ENCODE measurements at places on chromosomes 6 and 20. TPM values are rescaled to one million over a fixed set of nuclear protein-coding genes. Genes with fewer than 3 reads are reported as not detected.

DNA sequence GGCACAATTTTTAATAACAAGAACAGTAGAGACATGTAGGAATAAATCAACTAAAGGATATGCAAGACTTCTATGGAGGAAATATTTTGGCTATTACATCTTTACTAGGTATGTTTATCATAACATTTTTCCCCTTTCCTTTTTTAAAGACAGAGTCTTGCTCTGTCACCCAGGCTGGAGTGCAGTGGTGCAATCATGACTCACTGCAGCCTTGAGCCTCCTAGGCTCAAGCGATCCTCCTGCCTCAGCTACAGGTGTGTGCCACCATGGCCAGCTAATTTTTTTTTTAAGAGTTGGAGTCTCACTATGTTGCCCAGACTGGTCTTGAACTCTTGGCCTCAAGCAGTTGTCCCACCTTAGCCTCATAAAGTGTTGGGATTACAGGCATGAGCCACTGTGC lies 37.0 kb downstream of the AKAP7 start:
- DNase-seq: no peak

GRCh38 chr20:23234311-23235078 lies 116.1 kb upstream of the NXT1 start:
- DNase-seq: no peak

GRCh38 chr6:11788043-11788442 lies 9.4 kb upstream of the ADTRP start:
- no peak for DNase-seq

DNA sequence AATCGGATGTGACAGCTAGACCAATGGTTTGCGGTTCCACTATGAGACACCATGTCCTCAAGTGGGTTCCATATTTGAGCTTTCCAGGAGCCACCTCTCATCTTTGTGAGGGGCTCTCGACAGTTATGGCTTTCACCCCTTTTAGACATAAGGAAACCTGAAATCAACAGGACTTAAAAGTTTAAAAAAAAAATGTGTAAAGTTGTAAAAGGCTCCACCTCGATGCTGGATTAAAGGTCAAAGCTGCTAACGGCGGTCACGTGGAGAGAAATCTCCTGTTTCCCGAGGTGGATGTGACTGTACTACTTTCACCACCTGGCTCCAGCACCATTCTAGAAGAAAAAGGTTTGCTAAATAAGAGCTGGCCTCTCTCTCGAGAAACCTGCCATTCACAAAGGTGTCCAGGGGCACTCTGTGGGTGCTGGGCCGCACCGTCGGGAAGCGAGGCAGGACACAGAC lies 542 bp downstream of the ATP5F1E start:
- DNase-seq: no peak

GRCh38 chr20:34083137-34083536 lies 28.9 kb downstream of the EIF2S2 start:
- peak; percentile 61 for DNase-seq

- no peak for DNase-seq
Observed at GRCh38 chr6:169583886-169584541, 117.8 kb downstream of the WDR27 start.

DNA sequence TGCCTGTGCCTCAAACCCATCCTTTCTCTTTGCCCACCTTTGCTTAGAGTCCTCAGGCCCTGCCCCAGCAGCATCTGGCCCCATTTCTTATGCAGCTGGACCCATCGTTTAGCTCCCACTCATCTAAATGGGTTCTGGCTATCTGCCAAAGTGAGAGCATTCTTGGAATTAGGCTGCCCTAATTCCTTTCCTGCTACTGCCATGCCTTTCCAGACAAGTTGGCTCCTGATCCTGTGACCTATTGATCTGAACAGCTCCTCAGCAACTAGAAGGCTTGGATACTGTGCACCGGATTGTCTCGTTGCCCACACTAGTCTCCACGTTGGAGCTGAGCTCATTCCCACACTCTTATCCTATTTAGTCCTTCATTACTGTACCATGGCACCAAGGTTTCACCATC lies 22.9 kb downstream of the DZANK1 start:
- DNase-seq: no peak

- no peak for DNase-seq
Observed at GRCh38 chr6:36914227-36914794, 28.6 kb downstream of the C6orf89 start.

- DNase-seq: no peak
Observed at GRCh38 chr20:58584051-58584824, 66.8 kb upstream of the STX16 start.

DNA sequence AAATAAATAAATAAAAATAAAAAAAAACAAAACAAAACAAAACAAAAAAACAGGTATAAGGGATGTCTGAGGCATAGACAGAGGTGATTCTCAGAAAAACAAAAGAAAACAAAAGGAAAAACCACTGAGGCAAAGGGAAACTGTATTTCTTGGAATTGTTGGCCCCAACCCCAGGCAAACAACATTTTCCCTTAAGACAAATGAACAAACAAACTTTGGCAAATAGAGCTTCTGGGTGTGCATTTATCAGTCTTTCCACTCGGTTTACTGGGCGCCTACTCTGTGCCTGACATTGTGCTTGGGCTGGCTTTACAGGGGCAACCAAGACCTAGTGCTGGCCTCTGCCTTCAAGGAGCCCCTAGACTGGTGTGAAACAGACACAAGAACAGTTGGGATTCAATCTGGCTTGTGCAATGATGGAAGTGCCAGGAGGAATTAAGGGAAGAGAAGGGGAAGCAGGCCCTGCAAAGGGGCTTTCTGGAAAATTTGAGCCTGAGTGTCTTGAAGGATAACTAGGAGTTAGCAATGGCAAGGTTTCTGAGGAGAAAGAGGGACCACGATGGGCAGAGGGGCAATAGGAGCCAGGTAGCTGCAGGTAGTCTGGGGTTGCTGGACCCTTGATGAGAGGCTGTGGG lies 33.8 kb upstream of the IER3 start:
- no peak for DNase-seq

DNA sequence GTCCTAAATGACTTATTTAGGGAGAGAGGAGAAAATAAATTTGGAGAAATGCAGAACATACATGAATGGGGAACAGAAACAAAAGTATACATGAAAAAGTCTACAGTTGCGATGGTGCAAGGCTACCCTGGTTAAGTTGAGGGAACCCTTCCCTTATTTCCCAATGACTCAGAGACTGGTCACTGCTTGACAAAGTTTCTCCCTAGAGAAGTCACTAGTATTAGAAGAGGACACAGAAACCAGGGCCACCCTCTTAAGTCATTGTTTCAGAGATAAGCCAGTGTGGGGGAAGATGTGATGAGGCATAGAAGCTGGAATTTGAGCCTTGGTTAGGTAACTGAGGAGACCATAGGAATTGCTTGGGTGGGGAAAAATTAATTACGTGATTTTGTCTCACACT lies 24.4 kb upstream of the EDN1 start:
- no peak for DNase-seq

GRCh38 chr6:2940010-2940850 lies 31.1 kb downstream of the SERPINB6 start:
- DNase-seq: no peak

DNA sequence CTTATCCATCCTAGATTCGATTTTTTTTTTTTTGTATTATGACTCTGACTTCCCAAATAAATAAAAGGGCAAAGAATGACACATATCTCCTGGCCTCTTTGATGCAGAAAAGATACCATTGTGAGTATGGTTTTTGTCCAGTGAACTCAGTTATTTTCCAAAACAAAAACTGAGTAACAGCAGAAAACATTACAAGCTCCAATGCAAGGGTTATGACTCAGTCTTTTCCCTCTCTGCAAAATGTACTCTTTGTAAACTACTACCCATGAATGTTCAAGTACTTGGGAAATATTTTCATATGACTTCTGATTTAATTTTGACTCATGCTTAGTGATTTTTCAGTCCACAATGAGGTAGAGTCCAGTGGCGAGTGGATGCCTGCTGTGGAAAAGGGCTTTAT lies 355.3 kb downstream of the RNF144B start:
- DNase-seq: no peak

- DNase-seq: no peak
Observed at GRCh38 chr20:10077081-10077471, 42.3 kb downstream of the ANKEF1 start.

- DNase-seq: no peak
Observed at GRCh38 chr6:90938122-90938521, 351.2 kb upstream of the MAP3K7 start.

- no peak for DNase-seq
Observed at GRCh38 chr6:79570129-79571029, 33.1 kb upstream of the LCA5 start.

- DNase-seq: no peak
Observed at GRCh38 chr6:153215242-153215641, 84.2 kb upstream of the RGS17 start.

DNA sequence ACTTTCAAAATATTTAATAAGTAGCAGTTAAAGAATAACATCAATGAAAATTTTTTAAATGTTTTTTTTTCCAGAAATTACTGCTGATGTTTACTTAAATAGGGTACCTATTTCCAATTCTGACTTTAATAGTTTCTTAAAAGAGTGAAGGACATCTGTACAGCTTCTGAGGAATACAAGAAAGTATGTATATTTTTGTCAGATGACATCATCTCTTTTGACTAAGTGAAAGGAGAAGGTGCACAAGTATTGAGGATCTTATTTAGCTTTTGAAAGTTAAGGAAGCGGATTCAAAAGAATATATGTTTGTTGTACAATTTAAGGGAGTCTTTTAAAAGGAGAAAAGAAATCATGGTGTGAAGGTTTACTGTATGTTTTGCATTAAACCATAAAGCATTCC lies 90.0 kb upstream of the SLC35B3 start:
- DNase-seq: no peak

GRCh38 chr6:163232015-163232523 lies 182.4 kb upstream of the QKI start:
- no peak for DNase-seq

- no peak for DNase-seq
Observed at GRCh38 chr6:85458782-85459181, 8.9 kb downstream of the NT5E start.

- DNase-seq: no peak
Observed at GRCh38 chr20:36856691-36857635, 19.0 kb upstream of the TLDC2 start.

DNA sequence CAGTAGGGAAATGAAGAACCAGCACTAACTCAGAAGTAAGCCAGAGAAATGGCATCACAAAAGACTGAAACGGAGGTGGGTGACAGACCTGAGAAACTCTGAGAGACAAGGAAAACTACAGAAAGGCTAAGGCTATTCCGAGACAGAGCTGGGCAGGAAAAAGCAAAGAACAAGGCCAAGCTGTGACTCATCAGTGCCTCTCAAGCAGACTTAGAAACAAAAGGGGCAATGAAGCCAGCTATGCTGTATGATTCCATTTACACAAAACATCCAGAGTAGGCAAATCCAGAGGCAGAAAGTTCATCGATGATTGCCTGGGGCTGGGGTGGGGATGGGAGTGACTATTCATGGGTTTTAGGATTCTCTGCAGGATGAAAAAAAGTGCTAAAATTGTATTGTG lies 50.0 kb downstream of the SLC23A2 start:
- DNase-seq: no peak

GRCh38 chr20:25345721-25346120 lies 44.9 kb downstream of the ABHD12 start:
- DNase-seq: no peak

- no peak for DNase-seq
Observed at GRCh38 chr6:105628156-105628860, 225.4 kb upstream of the PREP start.

DNA sequence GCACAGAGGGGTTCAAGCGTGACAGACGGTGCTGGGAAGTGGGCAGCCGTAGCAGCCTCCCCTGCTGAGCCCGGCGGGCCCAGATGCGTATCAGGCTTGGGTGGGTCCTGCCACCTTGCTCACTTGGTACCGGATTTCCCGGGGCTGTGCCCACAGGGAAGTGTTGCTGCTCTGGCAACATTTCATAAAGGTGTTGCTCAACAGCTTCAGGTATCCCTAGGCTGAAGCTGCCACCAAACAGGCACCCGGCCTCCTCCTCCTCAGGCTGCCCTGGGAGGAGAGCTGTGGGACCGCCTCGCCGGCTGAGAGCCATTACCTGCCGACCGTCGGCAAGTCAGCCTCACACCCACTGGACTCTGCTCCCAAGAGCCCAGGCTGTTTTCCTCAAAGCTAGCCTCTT lies 11.5 kb downstream of the PSMG4 start:
- DNase-seq: no peak

DNA sequence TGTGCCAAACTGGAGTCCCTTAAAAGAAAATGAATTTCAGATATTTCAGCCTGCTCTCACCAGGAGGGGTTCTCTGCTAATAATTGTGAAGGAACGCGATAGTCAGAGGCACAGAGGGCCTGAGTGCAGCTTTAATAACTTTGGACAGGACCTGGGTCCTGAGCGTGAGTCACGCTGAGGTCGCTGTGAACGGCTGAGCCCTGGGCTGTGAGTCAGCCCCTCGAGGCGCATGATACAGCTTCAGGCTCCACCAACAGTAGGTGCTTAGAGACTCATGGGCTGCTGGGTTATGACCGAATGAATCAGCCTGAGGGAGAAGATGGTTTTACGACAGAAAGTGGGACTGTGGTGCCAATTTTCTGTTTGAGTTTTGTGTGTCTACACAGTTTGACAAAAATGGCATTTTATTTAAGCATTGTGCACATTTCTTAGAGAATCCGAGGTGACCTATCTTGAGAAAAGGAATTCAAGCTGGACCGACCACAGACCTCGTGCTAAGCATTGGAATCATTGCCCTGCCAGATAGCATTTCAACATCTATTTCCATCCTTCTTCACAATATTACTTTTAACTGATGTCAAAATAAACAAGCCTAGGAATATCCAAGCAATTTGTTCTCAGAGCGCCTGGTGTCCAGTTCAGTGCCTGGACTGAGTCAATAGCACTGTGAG lies 183.0 kb downstream of the THBS2 start:
- DNase-seq: peak; percentile 97

DNA sequence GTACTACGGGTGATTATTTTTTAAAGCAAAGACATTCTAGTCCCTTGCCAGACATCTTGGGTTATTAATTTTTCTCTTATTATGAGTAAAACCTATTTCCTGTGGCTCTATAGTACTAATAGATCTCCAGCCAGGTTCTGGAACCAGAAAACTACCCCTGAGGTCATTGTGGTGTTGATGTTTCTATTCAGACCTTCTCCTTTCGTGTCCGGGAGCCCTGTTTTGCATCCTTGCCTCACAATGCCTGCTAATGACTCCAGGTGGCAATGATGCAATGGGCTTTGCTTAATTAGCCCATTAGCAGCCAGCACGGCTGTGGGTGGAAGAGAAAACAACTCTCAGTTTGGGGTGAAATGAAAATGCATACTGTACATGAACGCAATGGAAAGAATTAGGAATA lies 62.9 kb upstream of the ARG1 start:
- no peak for DNase-seq

- DNase-seq: no peak
Observed at GRCh38 chr20:22711971-22712755, 127.8 kb upstream of the FOXA2 start.

Gene PGC
- not detected for polyA plus RNA-seq

Gene LST1
- not detected for polyA plus RNA-seq

Gene RIMS1
- polyA plus RNA-seq: 0.91 TPM

Gene TUBB1
- not detected for polyA plus RNA-seq

Gene IP6K3
- 1.6 TPM for polyA plus RNA-seq

Gene MCHR2
- not detected for polyA plus RNA-seq

Gene GTSF1L
- not detected for polyA plus RNA-seq

Gene PDE10A
- polyA plus RNA-seq: 8.9 TPM

Gene SIRPB1
- polyA plus RNA-seq: not detected

Gene KCNB1
- polyA plus RNA-seq: 0.04 TPM

Gene TAF11
- 29.1 TPM for polyA plus RNA-seq
